ENCODE measurements at places on chromosomes 3 and 15. TPM values are rescaled to one million over a fixed set of nuclear protein-coding genes. Genes with fewer than 3 reads are reported as not detected.

Gene RETNLB
- not detected for total RNA-seq

Gene CRYGS
- 1.7 TPM for total RNA-seq

Gene CADM2
- 0.14 TPM for total RNA-seq

Gene DLL4
- total RNA-seq, result 0.30 TPM

Gene TRAT1
- 22.5 TPM for total RNA-seq

Gene SACM1L
- 51.8 TPM for total RNA-seq

Gene SNTN
- total RNA-seq, result not detected

Gene PATL2
- total RNA-seq, result 14.1 TPM

Gene LRRC2
- not detected for total RNA-seq

GRCh38 chr3:12588039-12589009 is 31.4 kb downstream of the MKRN2 start:
- no peaks in the 10 kb centered on the region for H3K4me1 ChIP-seq
- H3K27ac ChIP-seq, result peak overlapping the region; percentile 37

- H3K27me3 ChIP-seq, result peaks cover 7% of the 10 kb centered on the region
- DNase-seq, result no peak
- H3K27ac ChIP-seq, result no peak overlapping the region
- no peaks in the 10 kb centered on the region for H3K4me1 ChIP-seq
- no peaks in the 10 kb centered on the region for H3K36me3 ChIP-seq
- H3K4me3 ChIP-seq, result no peak overlapping the region
Observed at GRCh38 chr3:156145866-156146265, 25.5 kb downstream of the KCNAB1 start.

DNA sequence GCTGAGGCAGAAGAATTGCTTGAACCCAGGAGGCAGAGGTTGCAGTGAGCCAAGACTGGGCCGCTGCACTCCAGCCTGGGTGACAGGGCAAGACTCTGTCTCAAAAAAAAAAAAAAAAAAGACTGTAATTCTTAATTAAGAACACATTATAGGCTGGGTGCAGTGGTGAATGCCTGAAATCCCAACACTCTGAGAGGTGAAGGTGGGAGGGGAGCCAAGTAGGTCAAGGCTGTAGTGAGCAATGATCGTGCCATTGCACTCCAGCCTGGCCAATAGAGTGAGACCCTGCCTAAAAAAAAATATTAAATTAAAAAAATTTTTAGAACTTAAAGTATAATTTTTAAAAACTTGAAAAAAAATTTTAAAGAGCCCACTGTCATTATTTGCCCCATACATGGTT is 13.4 kb upstream of the ARPIN start:
- no peak for DNase-seq
- no peak overlapping the region for H3K27ac ChIP-seq
- H3K36me3 ChIP-seq, result no peaks in the 10 kb centered on the region
- H3K4me3 ChIP-seq, result no peak overlapping the region
- H3K27me3 ChIP-seq, result no peaks in the 10 kb centered on the region

DNA sequence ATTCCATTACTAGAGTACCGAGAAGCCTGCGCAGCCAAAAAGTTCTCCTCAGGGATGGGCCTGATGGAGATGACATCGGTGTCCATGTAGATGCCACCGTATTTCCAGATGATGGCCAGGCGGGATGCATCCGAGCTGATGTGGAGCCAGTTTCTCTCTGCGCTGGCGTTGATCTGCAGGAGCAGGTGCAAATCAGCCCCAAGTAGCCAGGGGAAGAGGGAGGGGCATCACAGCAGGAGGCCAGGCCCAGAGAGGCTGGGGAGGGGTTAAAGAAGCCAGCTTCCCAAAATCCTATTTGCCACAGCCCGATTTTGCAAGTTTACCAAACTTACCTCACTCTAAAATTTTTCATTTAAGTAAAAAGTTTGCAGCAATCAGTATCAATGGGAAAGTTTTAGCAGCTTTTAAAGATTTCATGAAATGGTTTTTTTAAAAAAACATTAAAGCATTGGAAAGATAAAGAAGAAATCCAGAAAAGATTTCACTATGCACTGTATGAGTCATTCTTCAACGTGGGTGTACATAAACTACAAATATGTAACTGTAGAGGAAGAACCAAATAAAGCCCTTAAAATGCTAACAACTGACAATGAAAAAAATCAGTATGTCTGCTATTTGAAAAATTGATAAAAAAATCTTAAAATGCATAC is 7.4 kb downstream of the A4GNT start:
- no peaks in the 10 kb centered on the region for H3K36me3 ChIP-seq
- no peak overlapping the region for H3K4me3 ChIP-seq
- DNase-seq, result no peak
- no peaks in the 10 kb centered on the region for H3K4me1 ChIP-seq
- no peak overlapping the region for H3K27ac ChIP-seq

DNA sequence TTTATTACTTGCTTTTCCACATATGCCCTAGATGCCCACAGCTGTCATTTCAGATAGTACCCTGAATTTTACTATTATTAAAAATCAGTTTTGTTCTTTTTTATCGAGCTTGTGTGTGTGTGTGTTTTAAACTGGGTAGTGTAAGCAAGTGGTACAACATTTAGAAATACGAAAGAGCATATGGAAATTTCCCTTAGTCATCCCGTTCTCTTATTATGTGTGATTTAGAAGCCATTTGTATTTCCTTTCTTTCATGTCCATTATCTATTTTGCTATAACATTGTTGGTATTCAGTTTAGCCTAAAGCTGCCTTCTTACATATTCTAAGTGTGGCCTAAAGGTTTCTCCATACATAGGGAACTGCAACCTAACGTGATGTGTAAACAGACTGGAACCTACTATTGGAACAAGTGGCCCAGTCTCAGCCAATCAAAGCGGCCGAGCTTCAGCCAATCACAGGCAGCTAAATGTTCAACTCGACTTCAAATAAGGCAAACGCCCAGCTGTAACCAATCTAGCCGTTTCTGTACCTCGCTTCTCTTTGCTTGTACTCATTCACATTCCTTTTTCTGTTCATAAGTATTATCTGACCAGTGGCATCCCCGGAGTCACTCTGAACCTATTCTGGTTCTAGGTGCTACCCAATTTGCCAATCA is 14.7 kb upstream of the SYN2 start:
- DNase-seq, result no peak
- H3K36me3 ChIP-seq, result no peaks in the 10 kb centered on the region
- H3K4me3 ChIP-seq, result no peak overlapping the region

GRCh38 chr3:43728947-43729346 is 38.2 kb downstream of the ABHD5 start:
- no peaks in the 10 kb centered on the region for H3K4me1 ChIP-seq
- no peak overlapping the region for H3K27ac ChIP-seq
- no peaks in the 10 kb centered on the region for H3K36me3 ChIP-seq

DNA sequence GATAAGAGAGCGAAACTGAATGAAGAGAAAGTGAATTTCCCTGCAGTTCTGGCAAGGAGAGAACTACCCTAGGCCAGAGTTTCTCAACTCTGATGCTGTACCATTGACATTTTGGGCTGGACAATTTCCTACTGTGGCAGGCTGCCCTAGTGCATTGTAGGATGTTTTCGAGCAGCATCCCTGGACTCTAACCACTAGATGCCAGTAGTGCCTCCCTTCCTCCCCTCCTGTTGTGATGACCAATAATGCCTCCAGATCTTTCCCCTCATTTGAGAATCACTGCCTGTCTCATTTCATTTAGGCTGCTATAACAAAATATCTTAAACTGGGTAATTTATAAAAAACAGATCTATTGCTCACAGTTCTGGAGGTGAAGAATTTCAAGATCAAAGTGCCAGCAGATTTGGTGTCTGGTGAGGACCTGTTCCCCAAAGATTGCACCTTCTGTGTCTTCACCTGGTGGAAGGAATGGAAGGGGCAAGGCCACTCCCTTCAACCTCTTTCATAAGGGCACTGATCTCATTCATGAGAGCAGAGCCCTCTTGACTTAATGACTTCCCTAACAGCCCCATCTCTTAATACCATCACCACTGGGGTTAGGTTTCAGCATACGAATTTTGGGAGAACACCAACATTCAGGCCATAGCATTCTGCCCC is 188.9 kb upstream of the MEIS2 start:
- H3K36me3 ChIP-seq, result no peaks in the 10 kb centered on the region
- H3K27me3 ChIP-seq, result no peaks in the 10 kb centered on the region
- no peak overlapping the region for H3K4me3 ChIP-seq
- H3K27ac ChIP-seq, result no peak overlapping the region
- no peaks in the 10 kb centered on the region for H3K4me1 ChIP-seq

GRCh38 chr15:30859091-30859874 is 44.4 kb upstream of the FAN1 start:
- no peak overlapping the region for H3K4me3 ChIP-seq
- no peaks in the 10 kb centered on the region for H3K36me3 ChIP-seq
- H3K27ac ChIP-seq, result no peak overlapping the region
- peaks cover 3% of the 10 kb centered on the region for H3K4me1 ChIP-seq

GRCh38 chr15:78804391-78804792 is 6.9 kb downstream of the ADAMTS7 start:
- H3K27ac ChIP-seq, result no peak overlapping the region
- H3K27me3 ChIP-seq, result peaks cover 15% of the 10 kb centered on the region
- no peaks in the 10 kb centered on the region for H3K36me3 ChIP-seq
- H3K4me1 ChIP-seq, result no peaks in the 10 kb centered on the region
- no peak overlapping the region for H3K4me3 ChIP-seq

DNA sequence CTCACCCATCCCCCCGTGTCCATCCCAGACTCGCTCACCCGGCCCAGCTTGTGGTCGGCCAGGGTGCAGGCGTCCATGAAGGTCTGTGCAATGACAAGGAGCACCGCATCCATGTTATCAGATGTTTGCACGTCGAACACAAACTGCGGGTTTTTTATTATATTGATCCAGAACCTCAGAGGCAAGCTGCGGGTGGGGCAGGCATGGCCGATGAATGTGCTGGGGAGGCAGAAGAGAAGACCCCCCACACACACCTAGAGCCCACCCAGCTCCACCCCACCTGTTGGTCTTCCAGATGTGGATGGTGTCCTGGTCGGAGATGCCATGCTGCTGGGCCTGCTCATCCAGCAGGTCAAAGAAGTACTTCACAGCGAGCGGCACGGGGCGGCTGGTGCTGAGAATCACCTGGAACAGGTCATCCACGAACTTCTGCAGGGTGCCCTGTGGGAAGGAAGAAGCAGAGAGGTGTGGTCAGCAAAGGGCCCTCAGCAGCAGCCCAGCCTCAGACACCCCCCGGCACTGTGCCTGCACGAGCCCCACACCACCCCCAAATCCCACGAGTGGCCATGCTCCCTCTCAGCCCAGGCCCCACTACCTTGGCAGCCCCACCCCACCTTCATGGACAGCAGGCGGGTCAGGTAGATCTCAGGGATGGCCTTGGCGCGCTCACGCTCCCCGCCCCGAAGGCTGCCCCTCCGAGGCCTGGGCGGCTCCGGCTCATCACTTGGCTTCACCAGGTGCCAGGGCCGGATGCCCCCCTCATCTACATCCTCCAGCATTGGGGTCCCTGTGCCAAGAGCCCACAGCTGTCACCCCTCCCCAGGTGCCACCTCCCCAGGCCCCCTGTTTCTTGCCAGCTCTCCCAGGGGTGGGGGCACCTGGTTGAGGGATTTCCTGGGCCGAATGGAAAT is 20.3 kb downstream of the PLXNB1 start:
- H3K4me1 ChIP-seq, result no peaks in the 10 kb centered on the region
- peak; percentile 3 for DNase-seq
- no peaks in the 10 kb centered on the region for H3K36me3 ChIP-seq
- H3K27ac ChIP-seq, result no peak overlapping the region
- no peaks in the 10 kb centered on the region for H3K27me3 ChIP-seq

- no peak overlapping the region for H3K27ac ChIP-seq
- peaks cover 21% of the 10 kb centered on the region for H3K4me1 ChIP-seq
- DNase-seq, result no peak
- H3K27me3 ChIP-seq, result peaks cover 6% of the 10 kb centered on the region
- no peaks in the 10 kb centered on the region for H3K36me3 ChIP-seq
- H3K4me3 ChIP-seq, result no peak overlapping the region
Observed at GRCh38 chr3:159989973-159990846, 1.6 kb downstream of the IL12A start.

DNA sequence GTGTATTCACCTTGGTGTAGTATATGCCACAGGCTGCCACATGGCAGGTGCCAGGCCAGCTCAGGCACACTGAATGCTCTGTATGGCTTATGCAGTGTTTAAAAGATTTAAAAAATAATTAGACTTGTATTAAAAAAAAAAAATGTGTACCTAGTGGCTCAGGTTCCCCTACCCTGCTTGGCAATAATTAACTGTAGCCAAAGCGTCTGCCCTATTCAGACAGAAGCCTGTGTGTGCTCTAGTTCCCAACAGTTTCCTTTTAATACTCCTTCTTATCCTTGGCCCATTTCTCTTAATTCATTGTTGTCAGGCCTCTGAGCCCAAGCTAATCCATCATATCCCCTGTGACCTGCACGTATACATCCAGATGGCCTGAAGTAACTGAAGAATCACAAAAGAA is 752.2 kb upstream of the CFAP20DC start:
- no peak overlapping the region for H3K4me3 ChIP-seq
- no peaks in the 10 kb centered on the region for H3K36me3 ChIP-seq

GRCh38 chr3:8501371-8502131 is at the start of gene LMCD1:
LMCD1 (plus strand) TSS chr3:8501823; CDS start chr3:8501939, 116 bp downstream.
- H3K27me3 ChIP-seq, result peaks cover 10% of the 10 kb centered on the region
- peak; percentile 90 for DNase-seq
- peak within 1 kb of the TSS; percentile 69 for H3K4me3 ChIP-seq
- H3K36me3 ChIP-seq, result no peaks in the 10 kb centered on the region

- H3K27ac ChIP-seq, result no peak overlapping the region
- H3K4me3 ChIP-seq, result no peak overlapping the region
- no peak for DNase-seq
- H3K36me3 ChIP-seq, result no peaks in the 10 kb centered on the region
- H3K4me1 ChIP-seq, result no peaks in the 10 kb centered on the region
Observed at GRCh38 chr3:49456466-49456865, 13.6 kb upstream of the DAG1 start.

GRCh38 chr3:16673530-16673929 is 68.3 kb upstream of the DAZL start:
- peaks cover 4% of the 10 kb centered on the region for H3K27me3 ChIP-seq
- no peak for DNase-seq
- no peak overlapping the region for H3K27ac ChIP-seq
- H3K4me3 ChIP-seq, result no peak overlapping the region

DNA sequence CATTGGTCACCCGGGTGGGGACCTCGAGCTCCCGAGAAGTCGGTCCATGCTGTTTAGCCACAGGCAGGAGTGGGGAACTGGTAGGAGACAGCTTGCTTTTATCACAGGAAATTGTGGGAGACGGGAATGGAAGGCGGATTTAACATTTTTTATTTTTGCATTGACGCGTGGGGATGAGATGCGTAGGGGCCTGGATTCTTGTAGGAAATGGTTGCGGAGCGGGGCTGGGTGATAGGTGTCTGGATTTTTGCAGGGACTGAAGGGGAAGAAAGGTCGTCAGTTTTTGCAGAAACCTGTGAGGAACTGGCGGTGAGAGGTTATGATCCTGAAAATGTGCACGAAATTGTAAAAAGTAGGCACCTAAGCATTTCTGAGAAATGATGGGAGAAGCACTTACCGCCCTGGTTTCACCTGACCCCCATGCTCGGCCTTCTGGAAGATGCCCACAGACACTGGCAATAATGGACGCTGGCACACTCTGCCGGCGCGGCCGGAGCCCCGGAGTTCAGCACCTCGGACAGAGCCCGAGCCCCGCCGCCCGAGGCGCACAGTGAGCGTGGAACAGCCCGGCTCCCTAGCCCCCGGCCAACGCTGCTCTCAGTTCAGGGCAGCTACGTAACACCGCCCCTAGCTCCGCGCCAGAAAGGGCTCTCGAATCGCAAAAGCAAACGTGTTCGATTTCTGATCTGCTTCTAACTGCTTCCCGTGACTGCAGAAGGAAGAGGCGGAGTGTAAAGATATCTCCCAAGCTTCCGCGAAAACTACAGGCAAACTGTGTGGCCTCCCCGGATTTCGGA is 928 bp downstream of the ANKRD34C start:
- H3K4me3 ChIP-seq, result no peak overlapping the region
- H3K27ac ChIP-seq, result no peak overlapping the region
- H3K36me3 ChIP-seq, result no peaks in the 10 kb centered on the region
- H3K4me1 ChIP-seq, result no peaks in the 10 kb centered on the region
- H3K27me3 ChIP-seq, result peaks cover 58% of the 10 kb centered on the region
